Keratinocyte (primary cell): ENCODE measurements at places on chromosomes 6 and 20. TPM values are rescaled to one million over a fixed set of nuclear protein-coding genes. Genes with fewer than 3 reads are reported as not detected.

The ADGRF4 gene
- polyA plus RNA-seq, result 21.4 to 41.8 TPM (median 30.2 TPM) in 3 replicates

- H3K27me3 ChIP-seq, result peaks cover 52% of the 10 kb centered on the region
- DNase-seq, result no peak
- no peaks in the 10 kb centered on the region for H3K36me3 ChIP-seq
Observed at GRCh38 chr20:49484180-49485140, 2.0 kb upstream of the KCNB1 start.

The GFRAL gene
- not detected in 3 replicates for polyA plus RNA-seq

The ANKS1A gene
- polyA plus RNA-seq, result 6.8 to 8.6 TPM (median 8.3 TPM) in 3 replicates

The ULBP3 gene
- polyA plus RNA-seq, result 7.4 to 16.6 TPM (median 9.8 TPM) in 3 replicates

DNA sequence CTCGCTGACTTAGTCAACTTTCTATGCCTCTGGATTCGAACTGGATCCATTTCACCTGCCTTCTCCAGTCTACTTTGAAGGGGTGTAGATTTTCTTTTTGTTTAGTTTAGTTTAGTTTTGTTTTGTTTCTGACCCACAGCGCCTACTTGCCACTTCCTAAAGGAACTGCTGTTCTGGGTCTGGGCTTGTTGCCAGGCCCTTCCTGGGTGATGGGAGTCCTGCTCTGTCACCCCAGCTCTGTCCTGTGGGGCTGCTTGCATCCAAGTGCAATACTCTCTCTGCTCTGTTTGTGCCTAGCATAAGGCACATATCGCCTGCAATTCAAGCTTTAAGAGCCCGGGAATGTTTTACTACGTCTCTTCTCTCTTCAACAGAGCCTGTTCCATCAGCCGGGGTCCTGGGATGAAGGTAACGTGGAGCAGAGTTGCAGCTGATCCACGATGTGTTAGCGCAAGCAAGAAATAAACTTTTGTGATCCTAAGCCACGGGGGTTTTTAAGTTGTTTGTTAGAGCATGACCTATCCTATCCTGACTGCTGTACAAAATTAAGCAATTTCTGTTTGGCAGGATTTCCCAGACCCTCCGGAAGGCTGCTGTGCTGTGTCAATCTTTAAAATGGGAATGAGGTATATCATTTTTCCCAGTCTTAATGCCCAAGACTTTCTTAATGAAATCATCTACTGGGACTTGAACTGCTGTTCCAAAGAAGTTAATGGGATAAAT, 30.9 kb upstream of the TAGAP start:
- H3K27me3 ChIP-seq, result peaks cover 6% of the 10 kb centered on the region
- H3K27ac ChIP-seq, result no peak overlapping the region
- H3K4me1 ChIP-seq, result no peaks in the 10 kb centered on the region
- DNase-seq, result no peak
